ENCODE measurements at places on chromosomes 3 and 15.
A peak's percentile ranks its signal among the peaks of the same experiment; 100 is the strongest.

- H3K27me3 ChIP-seq: no peaks in the 10 kb centered on the region
- DNase-seq: no peak
- no peaks in the 10 kb centered on the region for H3K36me3 ChIP-seq
- no peaks in the 10 kb centered on the region for H3K4me1 ChIP-seq
- H3K27ac ChIP-seq: no peak overlapping the region
Observed at GRCh38 chr15:59159210-59159609, 47.4 kb upstream of the LDHAL6B start.

DNA sequence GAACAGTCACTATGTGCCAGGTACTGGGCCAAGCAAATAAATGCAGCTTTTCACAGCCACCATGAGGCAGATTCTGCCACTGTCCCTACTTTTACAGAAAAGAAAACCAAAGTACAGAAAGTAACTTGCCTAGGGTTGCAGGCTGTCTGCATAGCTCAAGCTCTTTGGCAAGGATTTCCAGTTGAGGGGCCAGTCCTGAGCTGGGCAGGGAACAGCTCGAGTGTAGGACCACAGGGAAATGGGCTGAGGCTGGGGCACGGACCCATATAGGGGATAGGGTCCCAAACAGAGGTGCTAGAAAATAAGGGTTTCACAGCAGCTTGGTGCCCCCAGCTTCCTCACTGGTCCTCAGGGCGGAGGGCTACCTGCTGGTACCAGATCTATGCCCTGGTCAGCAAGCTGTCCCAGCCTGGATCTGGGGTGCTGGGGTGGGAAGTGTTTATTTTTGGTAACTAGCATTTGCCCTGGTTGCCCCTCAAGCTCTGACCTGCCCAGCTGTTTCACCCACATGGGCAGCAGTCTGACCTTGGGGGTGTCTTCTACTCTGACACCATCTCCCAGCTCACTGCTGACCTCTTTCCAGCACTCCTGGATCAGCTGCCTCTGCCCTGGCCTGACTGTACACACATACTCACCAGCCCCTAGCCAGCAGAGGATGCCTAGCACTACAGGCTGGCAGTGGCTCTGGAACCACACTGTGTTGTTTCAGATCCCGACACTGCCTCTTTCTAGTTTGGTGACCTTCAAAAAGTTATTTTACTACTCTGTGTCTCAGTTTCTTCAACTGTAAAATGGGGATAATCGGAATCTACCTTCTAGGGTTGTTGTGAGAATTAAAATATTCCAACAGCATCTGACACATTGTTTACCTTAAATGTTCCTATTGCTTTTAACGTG lies 16.2 kb downstream of the MRAS start:
- no peak for DNase-seq
- H3K27me3 ChIP-seq: peaks cover 7% of the 10 kb centered on the region
- no peaks in the 10 kb centered on the region for H3K4me1 ChIP-seq
- H3K36me3 ChIP-seq: no peaks in the 10 kb centered on the region

- H3K27ac ChIP-seq: no peak overlapping the region
- peaks cover 40% of the 10 kb centered on the region for H3K4me1 ChIP-seq
- DNase-seq: no peak
- no peak overlapping the region for H3K4me3 ChIP-seq
- no peaks in the 10 kb centered on the region for H3K27me3 ChIP-seq
Observed at GRCh38 chr3:188006726-188007393, 147.1 kb upstream of the LPP start.

GRCh38 chr15:90479656-90480055 lies 50.1 kb upstream of the CRTC3 start:
- DNase-seq: no peak
- no peak overlapping the region for H3K4me3 ChIP-seq
- H3K36me3 ChIP-seq: peaks cover 65% of the 10 kb centered on the region
- H3K27me3 ChIP-seq: no peaks in the 10 kb centered on the region
- peaks cover 53% of the 10 kb centered on the region for H3K4me1 ChIP-seq

GRCh38 chr3:174199696-174200095 lies 659.4 kb upstream of the NAALADL2 start:
- no peak overlapping the region for H3K27ac ChIP-seq
- no peak overlapping the region for H3K4me3 ChIP-seq
- H3K36me3 ChIP-seq: no peaks in the 10 kb centered on the region
- H3K27me3 ChIP-seq: peaks cover 4% of the 10 kb centered on the region
- no peaks in the 10 kb centered on the region for H3K4me1 ChIP-seq

DNA sequence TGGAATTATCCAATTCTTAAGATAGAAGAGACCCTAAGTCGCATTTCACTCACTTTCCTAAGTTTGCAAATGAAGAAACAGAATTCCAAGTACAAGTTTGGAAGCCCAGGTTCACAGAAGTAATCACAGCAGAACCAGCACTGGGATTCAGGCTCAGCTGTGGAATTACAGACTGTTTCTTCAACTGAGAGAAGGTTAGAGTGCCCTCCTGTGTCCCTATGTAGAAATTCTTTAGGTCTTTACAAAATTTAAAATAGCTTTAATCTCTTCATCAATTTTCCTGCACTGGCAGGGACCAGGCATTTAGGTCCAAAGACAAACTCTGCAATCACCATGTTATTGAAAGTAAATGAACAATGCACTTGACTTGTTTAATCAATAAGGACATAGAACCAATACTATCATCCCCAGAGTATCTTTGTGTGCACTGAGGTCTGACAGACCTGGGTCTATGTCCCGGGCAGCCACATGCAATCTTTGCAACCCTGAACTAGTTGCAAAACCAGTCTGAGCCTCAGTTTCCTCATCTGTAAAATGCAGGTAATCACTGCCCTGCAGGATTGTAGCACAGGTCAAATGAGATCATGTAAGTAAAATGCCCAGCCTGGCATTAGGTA lies 96.3 kb upstream of the ZBED2 start:
- H3K4me1 ChIP-seq: peaks cover 58% of the 10 kb centered on the region
- H3K36me3 ChIP-seq: peaks cover 12% of the 10 kb centered on the region
- DNase-seq: no peak
- H3K27me3 ChIP-seq: no peaks in the 10 kb centered on the region
- no peak overlapping the region for H3K27ac ChIP-seq

DNA sequence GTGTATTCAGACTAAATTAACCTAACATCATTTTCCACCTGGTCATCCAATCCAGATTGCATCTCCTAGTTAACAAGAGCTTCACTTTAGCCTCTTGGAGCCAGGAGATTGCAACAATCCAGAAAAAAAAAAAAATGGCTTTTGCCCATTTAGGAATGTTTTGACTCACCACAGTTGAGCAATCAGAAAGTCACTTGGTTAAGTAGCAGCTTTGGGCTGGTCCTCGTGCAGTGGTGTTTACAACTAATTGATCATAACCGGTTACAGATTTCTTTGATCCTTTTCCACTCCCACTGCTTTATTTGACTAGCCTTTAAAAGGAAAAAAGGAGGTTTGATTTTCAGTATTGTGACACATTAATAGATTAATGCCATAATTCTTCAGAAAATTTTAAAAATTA lies 688.8 kb upstream of the CCDC54 start:
- H3K4me3 ChIP-seq: no peak overlapping the region
- H3K27ac ChIP-seq: no peak overlapping the region
- peaks cover 2% of the 10 kb centered on the region for H3K27me3 ChIP-seq
- no peak for DNase-seq
- H3K36me3 ChIP-seq: no peaks in the 10 kb centered on the region

DNA sequence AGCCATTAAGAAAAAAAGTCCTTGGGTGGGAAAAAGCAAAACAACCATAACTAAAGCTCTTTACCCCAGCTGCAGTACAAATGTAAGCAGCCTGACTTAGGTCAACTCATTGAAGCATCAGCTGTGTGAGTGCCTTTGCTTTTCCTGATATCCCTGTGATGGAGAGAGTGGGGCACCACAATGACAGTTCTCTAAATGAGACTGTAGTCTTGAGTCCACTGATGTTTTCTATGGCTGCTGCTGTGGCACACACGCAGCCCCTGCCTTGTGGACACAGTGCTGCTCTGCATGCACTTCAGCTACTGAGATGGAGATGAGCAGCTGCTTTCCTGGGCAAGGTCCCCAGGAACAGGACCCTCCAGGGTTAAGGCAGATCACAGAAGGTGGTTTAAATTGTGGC lies 173.2 kb downstream of the KCNAB1 start:
- H3K27me3 ChIP-seq: peaks cover 68% of the 10 kb centered on the region
- H3K4me3 ChIP-seq: no peak overlapping the region
- DNase-seq: no peak
- no peaks in the 10 kb centered on the region for H3K36me3 ChIP-seq
- peaks cover 5% of the 10 kb centered on the region for H3K4me1 ChIP-seq
- no peak overlapping the region for H3K27ac ChIP-seq

DNA sequence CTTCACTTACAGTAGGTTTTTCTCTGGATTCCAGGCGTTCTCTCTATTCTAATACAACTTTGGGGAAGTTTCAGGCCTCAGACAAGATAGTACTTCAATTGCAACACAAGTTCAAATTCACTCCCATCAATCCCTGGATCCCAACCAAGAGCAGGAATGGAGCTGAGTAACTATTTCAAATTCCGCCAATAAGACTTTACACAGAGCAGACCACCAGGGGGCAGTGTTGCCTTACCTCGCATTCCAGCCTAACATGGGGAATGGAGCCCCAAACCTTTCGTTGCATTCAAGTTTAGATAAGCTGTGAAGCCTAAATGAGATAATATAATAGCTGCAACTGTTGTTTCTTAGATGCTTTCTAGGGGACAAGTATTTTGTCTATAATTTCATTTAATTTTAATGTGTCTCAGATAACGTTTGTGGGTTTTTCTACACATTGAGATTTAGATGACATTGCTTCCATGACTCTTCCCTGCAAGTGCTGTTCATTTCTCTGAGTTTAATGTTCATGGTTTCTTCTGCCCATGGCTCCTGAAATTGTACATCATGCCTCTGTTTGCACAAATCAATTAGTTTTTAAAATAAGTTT lies 186.7 kb downstream of the NSUN3 start:
- no peak overlapping the region for H3K27ac ChIP-seq
- no peak overlapping the region for H3K4me3 ChIP-seq
- peak; percentile 69 for DNase-seq
- H3K4me1 ChIP-seq: no peaks in the 10 kb centered on the region
- no peaks in the 10 kb centered on the region for H3K36me3 ChIP-seq

DNA sequence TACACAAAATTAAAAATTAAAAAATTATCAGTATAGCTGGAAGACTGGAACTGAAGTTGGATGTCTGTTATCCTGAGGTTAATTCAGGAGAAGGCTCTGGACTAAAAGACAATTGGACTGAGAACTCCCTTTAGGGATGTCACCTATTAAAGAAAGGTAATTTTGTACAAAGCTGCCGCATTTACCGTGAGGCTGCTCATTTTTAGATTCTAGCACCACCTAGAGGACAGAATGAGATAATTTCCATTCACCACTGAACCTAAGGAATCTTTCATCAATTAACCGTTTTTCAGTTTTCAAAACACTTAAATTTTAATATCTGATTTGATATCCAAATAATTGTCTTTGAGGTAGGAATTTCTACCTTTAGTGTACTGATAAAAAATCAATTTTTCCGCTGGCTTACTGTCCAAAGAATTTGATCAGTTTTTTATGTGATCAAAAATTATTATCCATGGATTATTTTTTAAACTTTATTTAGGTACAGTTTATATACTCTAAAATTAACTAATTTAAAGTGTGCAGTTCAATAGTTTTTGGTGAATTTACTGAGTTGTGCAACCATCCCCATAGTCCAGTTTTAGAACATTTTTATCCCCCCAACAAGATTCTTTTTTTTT lies 106.7 kb upstream of the TNIK start:
- no peak overlapping the region for H3K27ac ChIP-seq
- peaks cover 9% of the 10 kb centered on the region for H3K27me3 ChIP-seq
- peaks cover 3% of the 10 kb centered on the region for H3K36me3 ChIP-seq
- peaks cover 37% of the 10 kb centered on the region for H3K4me1 ChIP-seq

GRCh38 chr15:100720406-100720967 lies 118.1 kb downstream of the ASB7 start:
- H3K36me3 ChIP-seq: no peaks in the 10 kb centered on the region
- H3K4me3 ChIP-seq: no peak overlapping the region
- no peak for DNase-seq

- peak; percentile 63 for DNase-seq
- H3K4me3 ChIP-seq: peak overlapping the region; percentile 89
- H3K27ac ChIP-seq: peak overlapping the region; percentile 99
- peaks cover 68% of the 10 kb centered on the region for H3K4me1 ChIP-seq
- peaks cover 34% of the 10 kb centered on the region for H3K36me3 ChIP-seq
Observed at GRCh38 chr15:72783004-72783639, 436 bp downstream of the ADPGK start.

- no peak for DNase-seq
- no peaks in the 10 kb centered on the region for H3K4me1 ChIP-seq
- no peaks in the 10 kb centered on the region for H3K27me3 ChIP-seq
- no peak overlapping the region for H3K4me3 ChIP-seq
- no peak overlapping the region for H3K27ac ChIP-seq
Observed at GRCh38 chr3:34876997-34877396, 762.3 kb upstream of the ARPP21 start.

Measured in activated CD4-positive, alpha-beta T cell treated with anti-CD3 and anti-CD28 coated beads, Interleukin-2, amount 10 ng/mL, durations not matched to agents 7 days and 5 days (primary cell).